BE2C (cell line): ENCODE measurements at places on chromosomes 4 and X.
A peak's percentile ranks its signal among the peaks of the same experiment; 100 is the strongest.

- DNase-seq = peak; percentile 72
These were observed 1.2 kb downstream of the PPARGC1A start for GRCh38 chr4:23888421-23889319.

DNA sequence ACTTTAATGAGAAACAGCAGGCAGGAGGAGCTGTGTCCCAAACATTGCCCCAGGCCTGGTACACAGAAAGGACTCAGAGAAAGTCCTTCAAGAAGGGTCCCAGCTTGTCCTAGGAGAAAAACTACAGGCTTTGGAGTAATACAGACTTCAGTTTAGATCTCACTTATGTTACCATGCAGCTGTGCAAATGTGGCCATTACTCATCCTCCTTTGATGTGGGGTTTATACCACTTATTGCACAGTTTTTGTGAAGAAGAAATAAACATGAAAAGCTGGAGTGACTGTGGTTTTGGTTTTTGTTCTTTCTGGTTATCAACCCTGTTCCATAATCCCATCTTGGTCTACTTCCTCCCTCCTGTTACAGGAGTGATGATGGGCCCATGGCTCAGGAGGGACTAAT, 8.1 kb upstream of the CYTL1 start:
- DNase-seq = no peak

DNA sequence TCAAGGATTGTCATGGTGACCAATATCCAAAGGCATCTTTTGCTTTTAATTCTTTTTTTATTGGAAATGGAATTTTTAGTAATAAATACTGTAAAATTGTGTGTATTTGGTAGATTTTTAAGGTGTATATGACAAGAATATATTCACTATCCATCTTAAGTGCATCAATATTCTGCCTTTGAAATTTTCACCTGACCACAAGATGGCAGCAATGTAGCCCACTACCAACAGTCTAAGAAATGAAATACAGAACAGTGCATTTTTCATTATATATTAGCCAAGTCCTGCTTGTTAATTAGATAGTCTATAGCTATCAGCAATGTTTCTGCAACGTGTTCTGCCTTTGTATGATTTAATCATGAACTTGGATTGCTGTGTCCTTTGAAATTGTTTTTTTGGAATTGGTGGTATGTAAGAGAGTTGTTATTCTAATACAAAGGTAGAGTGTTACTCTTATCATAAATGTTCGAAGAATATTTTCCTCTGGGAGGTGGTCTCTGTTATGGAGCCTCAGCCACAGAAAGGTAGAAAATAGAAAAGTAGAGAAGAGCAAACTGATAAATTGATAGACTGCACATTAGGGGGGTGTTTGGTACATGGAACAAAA, 38.2 kb downstream of the HPGDS start:
- peak; percentile 39 for DNase-seq

- DNase-seq = no peak
These were observed 5.7 kb downstream of the P2RY8 start for GRCh38 chrX:1531096-1531890.

DNA sequence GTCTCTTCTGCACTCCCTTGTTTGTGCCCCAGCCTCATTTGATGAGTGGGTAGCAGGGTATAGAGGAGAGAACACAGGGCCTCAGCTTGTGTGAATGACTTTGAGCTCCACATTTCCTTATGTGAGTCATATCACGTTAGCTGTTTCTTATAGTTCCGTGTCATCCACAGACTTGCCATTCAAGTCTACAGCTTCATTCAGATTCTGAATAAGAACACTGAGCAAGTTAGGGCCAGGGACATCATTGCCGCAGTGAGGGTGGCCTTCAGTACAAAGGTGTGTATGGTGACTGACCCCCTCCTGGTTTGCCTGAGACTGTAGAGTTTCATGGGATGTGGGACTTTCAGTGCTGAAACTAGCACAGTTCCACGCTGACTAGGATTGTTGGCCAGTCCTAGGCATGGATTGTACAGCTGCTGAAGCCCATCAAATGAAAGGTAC, 23.6 kb downstream of the KLF3 start:
- DNase-seq = no peak

- no peak for DNase-seq
These were observed 419.6 kb upstream of the CPEB2 start for GRCh38 chr4:14582677-14583076.

DNA sequence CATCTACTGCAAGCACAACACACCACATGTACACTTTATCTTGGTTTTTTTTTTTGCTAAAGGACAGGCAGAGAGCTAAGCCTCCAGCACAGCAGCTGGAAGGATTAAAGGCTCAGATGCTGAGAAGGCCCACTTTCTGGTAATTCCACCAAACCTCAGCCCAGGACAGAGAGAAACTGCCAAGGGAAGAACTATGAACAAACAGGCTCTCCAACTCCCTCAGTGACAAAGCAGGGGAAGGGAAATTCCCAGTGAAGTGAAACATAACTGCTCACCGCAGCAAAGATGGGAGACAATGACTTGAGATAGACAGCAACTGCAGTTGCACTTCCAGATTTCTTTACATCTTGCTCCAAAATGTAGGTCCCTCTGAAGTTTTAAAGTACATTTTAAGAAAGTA, 4.8 kb downstream of the PROM1 start:
- DNase-seq = no peak

DNA sequence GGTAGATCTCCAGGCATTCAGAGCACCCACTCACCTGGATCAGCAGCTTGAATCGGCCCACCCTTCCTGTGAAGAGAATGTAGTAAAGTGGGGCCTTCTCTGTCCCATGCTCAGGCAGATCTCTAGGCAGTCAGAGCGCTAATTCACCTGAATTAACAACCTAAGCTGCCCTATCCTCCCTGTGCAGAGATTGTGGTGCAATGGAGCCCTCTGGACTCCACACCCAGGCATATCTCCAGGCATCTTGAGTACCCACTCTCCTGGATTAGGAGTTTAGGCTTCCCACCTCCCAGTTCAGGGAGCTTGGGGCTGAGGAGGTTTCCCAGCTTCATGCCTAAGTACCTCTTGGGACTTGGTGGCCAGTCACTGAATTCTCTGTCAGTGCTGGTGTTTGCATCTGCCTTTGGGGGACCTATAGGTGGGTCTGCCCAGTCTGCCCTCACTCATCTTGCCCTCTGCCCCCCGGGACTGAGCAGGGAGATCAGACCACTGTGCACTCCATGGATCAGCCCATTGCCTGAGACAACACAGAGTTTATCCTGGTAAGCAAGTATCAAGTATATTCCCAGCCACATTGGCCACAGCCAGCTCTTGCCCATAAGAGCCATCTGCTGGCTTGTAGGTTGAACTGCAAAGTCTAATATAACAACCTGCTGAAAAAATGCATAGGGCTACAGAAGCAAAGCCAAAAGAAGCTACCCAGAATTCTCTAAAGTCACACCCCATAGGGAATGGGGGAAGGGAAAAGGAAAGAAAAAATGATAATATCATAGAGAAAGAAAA, 372.9 kb downstream of the KLHL13 start:
- DNase-seq = peak; percentile 30

- no peak for DNase-seq
These were observed 83.1 kb upstream of the TEX13D start for GRCh38 chrX:124249345-124249744.

GRCh38 chr4:162241857-162242256, 78.1 kb upstream of the FSTL5 start:
- DNase-seq = no peak

DNA sequence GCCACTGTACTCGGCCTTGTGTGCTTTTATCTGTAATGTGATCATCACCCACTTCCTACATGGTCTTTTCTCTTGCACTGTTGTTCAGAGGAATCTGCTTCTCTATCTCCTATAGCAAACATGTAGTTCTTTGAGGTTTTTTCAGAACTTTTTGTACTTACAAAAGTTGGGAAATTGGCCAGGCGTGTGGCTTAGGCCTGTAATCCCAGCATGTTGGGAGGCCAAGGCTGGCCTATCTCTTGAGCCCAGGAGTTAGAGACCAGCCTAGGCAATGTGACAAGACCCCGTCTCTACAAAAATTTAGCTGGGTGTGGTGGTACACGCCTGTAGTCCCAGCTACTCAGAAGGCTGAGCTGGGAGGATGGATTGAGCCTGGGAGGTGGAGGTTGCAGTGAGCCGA, 30.4 kb downstream of the TAF1 start:
- no peak for DNase-seq

- no peak for DNase-seq
These were observed 108.8 kb downstream of the GPR143 start for GRCh38 chrX:9656871-9657270.

GRCh38 chr4:122205687-122206086, 53.6 kb downstream of the BLTP1 start:
- DNase-seq = no peak

DNA sequence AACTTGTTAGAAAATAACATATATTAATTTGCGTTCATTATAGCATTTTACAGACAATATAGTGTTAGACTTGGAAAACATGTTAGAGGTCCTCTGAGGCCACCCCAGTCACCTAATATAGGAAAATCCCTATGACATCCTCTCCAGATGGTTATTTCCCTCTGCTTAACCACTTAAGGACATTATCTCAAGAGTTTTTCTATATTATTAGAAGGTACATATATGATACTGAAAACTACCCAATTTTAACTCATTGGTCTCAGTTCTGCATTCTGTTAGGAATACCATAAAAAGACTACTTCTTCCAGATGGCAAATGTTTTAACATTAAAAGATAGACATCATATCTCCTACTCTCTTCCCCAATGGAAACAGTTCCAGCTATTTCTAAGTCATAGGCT, 21.4 kb downstream of the PTPN13 start:
- no peak for DNase-seq

- DNase-seq = no peak
These were observed 101.0 kb downstream of the GATB start for GRCh38 chr4:151659601-151660364.

- peak; percentile 6 for DNase-seq
These were observed 17.7 kb downstream of the RGS12 start for GRCh38 chr4:3310301-3311094.

DNA sequence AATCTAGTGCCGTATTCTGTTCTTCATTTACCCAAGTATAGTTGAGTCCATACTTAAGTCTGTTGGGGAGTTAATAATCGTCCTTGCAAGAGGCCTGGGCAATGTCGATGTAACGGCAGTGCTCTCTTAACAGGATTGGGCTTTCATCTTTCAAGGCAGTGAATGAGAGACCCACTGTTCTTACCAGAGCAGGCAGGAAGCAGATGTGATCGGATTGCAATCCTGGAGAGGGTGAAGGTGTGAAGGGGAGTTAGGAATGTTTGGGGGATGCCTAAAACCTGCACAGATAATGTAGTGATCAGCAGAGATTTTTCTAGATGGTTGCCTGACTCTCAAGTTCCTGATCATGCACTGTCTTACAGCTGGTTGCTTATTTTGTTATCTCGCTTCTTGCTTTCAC, 308.4 kb downstream of the AFF2 start:
- no peak for DNase-seq

GRCh38 chr4:61004651-61005170, 195.4 kb upstream of the ADGRL3 start:
- no peak for DNase-seq

DNA sequence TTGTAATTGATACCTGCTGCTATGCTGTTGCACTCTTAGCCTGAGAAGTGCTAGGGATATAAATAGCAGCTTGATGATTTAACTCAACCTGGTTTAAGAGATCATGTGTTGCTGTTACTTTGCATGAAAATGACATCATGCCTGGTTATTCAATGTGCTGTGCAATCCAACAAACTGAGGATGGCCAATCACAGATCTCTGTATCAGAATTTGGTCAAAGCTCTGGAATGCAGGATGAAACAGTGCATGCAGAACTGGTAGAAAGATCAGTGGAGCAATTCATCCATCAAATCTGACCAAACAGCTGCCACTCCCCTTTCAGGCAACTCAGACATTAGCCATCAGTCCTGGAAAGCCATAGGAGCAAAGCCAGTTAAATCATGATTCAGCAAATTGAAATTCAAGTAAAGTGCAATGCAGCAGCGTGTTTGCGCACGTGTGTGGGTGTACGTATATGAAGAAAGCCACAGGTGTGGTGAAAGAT, 160.3 kb upstream of the RASGEF1B start:
- DNase-seq = no peak

GRCh38 chr4:15481961-15482745, 12.5 kb downstream of the CC2D2A start:
- no peak for DNase-seq

- no peak for DNase-seq
These were observed 218.5 kb upstream of the ANKRD50 start for GRCh38 chr4:124931050-124931449.

GRCh38 chrX:102832661-102833060, 104.4 kb upstream of the RAB40AL start:
- DNase-seq = no peak

DNA sequence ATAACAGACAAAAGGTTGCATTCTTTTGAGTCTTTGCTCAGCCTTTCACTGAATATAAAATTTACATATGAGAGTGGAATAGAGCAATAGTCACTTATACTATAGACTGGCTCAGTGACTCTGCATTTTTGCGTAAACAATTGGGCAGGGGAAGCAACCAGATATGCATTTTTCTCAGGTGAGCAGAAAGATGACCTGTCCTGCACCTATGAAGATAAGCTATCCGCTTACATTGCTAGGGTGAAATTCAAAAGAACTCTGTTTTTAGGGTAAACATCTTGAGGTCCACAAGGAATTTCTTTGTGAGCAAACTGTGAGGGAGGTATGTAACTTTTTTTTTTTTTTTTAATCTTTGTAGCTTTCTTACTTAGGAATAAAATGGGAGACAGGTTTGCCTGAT, 602.4 kb upstream of the PRKX start:
- DNase-seq = no peak

DNA sequence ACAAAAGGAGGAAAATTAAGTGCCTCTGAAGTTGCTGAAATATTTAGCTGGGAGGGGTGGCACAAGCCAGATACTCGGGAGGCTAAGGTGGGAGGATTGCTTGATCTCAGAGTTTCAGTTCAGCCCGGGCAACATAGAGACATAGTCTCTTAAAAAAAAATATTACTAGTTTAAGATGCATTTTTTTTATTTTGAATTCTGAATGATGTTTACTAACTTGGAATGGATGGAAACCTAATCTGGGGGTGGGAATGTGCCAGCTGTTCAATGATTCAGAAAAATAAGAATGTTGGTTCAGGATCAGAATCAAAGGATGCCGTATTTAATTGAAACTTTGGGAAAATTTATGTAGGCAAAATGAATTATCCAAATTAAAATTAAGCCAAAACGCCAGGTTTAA, 167.2 kb upstream of the ANK2 start:
- DNase-seq = no peak

DNA sequence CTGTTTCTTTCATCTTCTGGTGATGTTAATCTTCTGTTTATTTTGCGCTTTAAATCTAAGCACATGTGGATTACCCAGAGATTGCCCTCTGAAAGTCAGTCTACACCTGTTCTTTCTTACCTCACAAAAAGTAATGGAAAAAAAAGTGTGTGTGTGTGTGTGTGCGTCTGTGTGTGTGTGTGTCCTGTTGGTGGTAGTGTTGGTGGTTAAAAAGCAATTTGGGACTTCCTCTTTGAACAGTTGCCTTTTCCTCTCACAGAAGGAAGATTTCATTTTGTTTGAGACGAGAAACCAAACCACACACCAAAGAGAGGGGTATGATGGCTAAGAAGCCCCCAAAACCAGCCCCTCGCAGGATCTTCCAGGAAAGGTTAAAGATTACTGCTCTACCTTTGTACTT, at the start of gene STAP1:
Gene STAP1, plus strand, starts transcription at position 235 of the 400 bp plus-strand sequence. Its CDS starts 83 bp downstream, at position 318.
- DNase-seq = no peak
